ENCODE measurements at places on chromosomes 2 and 18. TPM values are rescaled to one million over a fixed set of nuclear protein-coding genes. Genes with fewer than 3 reads are reported as not detected.

PAX8 gene
- 0.28 TPM for polyA plus RNA-seq

ZBTB7C gene
- 20.6 TPM for polyA plus RNA-seq

LINC00305 gene
- polyA plus RNA-seq, result not detected

GKN2 gene
- polyA plus RNA-seq, result 2.6 TPM
